D341Med (cell line): ENCODE measurements at places on chromosomes 12 and 14.

DNA sequence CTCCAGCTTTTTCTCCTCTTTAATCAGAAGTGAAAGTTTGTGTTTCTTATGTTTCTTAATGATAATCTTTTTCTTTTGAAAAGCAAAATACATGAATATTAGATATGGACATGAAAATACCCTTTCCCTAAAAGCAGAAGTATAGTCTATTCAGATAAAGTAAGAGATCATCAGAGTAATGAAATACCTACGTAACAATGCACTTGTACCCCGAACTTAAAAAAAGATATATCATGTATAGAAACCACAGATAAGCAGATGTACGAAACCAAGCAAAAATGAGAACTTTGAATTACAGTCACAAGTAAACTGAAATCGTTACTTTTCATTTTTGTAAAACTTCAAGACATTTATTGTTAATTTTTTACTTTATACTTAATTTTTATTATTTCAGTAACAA is 1.5 kb upstream of the GPR65 start:
- no peak for DNase-seq

DNA sequence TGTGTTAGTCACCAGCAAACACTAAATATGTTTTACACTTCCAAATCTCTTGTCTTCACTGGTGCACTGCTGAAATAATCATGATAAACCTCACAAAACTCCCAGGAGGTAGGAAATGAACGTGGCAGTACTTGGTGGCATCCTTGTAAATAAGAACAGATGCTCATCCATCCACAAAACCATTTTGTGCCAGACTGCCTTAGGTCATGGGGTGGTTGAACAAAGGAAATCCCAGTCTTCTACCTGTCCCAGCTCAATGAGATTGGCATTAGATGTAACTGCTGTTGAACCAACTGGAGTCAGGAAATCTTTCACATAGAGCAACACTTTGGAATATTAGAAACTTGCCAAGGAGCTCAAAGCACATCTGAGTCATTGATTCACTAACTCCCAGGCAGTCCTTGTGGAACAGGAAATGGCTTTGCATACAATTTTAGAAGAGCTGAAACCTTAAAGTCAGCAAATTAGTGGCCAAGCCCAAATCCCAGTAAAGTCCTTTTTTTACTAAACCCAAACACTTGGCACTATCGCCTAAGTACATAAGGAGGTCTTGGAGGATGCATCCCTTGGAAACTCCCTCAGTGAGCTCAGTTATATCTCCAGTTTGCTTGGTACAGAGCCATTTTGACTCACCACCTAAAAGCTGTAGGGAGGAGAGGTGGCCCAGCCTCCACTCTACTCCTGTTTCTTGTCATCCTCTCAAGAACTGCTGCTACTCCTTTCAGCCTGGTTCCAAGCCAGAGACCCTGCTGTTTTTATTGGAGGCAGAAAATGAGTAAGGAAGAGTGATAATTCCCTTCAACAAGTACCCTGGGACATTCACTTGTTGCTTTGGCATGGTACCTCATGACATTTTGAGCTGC is 208.0 kb downstream of the NOVA1 start:
- no peak for DNase-seq

DNA sequence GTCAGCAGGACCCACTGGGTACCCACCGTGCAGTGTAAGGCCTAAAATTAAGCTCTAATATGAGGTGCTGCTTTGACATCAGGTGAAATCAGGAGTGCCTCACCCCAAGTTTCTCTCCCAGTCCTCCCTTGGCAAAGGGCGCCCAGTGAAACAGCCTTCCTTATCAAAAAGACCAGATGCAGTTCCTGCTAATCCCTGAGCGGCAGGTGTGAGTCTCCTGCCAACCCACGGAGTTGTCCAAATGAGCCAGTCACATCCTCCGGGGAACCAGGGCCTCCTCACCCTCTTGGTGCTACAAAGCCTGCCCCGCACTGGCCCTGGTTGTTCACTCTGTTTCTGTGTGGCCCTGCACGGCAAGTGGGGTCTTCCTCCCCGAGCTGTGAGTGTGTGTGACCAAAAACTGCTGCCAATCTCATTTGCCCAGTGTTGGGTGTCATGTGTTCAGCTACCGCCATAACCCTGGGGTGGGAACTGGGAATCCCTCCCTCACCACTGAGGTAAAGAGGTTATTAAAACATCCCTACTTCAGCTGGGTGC is 20.2 kb upstream of the P2RX4 start:
- DNase-seq = peak; percentile 45

DNA sequence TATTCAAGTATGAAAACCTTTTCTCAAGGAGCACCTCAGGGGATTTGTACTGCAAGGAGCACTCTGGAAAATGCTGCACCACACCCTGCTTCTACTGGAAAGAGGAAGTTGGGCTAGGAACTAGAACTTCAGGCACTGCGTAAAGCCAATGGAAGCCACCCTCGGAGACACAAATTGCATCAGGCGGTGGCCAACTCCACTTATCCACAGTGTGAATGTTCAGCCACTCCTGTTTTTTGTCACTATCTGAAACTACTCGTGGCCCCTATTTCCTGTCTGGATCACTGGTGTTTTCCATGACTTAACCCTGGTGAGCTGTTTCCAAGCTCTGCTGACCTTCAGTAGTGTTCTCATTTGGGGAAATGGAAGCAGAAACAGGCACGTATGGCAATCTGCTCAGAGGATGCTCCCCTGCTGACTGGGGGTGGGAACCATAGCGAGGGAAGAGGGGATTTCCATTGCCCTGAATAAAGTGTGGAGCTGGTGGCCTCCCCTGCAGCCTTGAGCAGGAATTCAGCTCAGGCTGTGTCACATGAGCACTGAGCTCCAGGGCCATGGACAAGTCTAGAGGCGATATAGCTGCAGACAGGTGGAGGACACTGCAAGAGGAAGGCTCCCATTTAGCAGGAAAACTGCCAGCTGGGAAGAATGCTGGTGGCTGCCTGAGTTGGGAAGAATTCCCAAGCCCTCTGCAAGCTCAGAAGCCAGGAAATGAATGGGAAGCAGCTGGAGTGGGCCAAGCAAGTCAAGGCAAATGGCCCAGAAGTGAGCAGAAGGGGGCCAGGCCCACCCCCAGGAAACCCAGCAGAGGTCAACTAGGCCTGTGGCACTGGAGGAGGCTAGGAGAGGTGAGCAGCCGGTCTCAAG is 50.5 kb upstream of the RAP1B start:
- no peak for DNase-seq

DNA sequence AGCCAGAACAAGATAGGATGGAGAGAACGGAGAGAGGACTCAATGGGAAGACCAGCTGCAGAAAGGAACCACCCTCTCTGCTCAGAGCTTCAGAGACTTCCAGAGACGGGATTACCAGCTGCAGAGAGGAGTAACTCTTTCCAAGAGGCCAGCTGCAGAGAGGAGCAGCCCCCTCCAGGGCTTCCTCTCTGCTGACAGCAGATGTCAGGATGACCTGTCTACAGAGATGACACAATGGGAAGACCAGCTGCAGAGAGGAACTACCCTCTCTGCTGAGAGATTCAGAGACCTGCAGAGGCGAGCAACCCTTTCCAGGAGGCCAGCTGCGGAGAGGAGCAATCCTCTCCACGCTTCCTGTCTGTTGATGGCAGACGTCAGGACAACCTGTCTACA is 61.8 kb downstream of the KLRG1 start:
- DNase-seq = no peak

DNA sequence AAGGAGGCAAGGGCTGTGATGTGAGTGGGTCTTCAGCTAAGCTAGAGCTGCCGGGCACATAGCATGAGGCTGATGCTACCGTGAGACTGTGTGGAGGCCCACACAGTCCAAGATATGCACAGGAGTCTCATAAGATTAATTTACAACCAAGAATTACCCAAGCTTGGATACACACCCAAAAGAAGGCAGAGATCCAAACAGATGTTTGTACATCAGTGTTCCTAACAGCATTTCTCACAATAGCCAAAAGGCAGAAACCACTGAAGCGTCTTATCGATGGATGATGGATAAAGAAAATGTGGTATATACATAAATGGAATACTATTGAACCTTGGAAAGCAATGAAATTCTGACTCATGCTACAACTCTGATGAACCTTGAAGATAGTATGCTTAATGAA is 40.8 kb upstream of the RIC8B start:
- DNase-seq = no peak

- DNase-seq = no peak
Observed at GRCh38 chr12:120352117-120352516, 16.8 kb downstream of the MSI1 start.

- no peak for DNase-seq
Observed at GRCh38 chr12:31729705-31730104, 884 bp upstream of the AMN1 start.

DNA sequence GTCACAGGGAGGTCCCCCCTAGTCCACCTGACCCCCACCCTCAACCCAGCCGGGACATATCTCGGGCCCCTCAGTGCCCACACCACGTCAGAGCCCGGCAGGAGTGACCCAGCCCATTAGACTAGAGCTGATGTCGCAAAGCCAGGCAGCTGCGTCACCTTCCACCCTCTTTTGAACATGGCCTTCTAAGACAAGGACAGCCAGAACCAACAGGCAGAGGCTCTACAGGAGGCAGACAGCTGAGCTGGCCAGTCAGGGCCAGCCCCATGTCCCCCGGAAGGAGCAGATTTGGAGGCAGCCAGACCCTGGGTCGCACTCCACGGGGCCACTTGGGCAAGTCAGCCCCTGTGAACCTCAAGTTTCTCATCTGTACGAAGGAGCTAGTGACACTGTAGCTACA is 44.1 kb downstream of the SCARB1 start:
- no peak for DNase-seq

- peak; percentile 65 for DNase-seq
Observed at GRCh38 chr14:102848830-102849525, 71.7 kb downstream of the TRAF3 start.

GRCh38 chr14:102964152-102964730 is 41.8 kb downstream of the AMN start:
- no peak for DNase-seq

- DNase-seq = no peak
Observed at GRCh38 chr12:34291426-34291901, 269.2 kb downstream of the ALG10 start.

- DNase-seq = no peak
Observed at GRCh38 chr14:92409043-92409442, 86.1 kb downstream of the SLC24A4 start.

DNA sequence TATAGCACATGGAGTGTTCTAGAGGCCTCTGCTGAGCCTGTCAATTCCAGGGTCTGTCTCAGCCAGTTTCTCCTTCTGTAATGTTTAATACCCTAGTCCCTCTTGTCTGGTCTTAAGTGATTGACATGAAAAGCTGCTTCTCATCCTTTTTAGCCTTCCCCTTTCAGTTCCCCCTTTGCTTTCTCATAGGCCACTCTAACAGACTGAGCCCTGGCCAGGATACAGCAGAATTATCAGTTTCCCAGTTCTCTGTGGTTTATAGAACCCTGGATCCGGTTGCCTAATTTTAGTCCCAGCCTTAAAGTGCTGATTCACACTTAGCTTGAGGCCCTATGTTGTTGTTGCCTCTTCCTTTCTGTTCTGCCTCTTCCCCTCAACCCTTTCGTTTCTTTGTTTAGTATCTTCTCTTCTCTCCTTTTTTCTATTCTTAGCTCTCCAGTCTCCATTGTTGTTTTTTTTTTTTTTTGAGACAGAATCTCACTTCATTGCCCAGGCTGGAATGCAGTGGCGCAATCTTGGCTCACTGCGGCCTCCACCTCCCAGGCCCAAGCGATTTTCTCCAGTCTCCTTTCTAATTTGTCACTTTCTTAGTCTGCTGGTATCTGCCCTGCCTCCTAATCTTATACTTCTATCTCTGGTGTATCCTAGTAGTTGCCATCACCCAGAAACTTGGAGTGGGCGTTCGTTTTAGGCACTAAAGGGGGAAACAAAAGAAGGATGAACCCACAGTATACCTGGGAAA is 2.9 kb upstream of the BIN2 start:
- DNase-seq = no peak
